ENCODE measurements at places on chromosomes 11 and 22.

DNA sequence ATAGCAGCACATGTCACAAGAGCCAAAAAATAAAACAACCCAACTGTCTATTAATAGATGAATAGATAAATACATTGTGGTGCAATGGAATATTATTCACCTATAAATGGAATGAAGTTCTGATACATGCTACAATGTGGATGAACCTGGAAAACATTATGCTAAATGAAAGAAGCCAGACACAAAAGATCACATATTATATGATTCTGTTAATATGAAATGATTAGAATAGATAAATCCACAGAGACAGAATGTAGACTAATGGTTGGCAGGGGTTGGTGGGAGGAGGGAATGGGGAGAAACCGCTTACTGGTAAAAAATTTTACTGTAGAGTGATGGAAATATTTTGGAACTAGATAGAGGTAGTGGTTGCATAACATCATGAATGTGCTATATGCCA, 32.9 kb upstream of the RRM1 start:
- DNase-seq, result no peak

DNA sequence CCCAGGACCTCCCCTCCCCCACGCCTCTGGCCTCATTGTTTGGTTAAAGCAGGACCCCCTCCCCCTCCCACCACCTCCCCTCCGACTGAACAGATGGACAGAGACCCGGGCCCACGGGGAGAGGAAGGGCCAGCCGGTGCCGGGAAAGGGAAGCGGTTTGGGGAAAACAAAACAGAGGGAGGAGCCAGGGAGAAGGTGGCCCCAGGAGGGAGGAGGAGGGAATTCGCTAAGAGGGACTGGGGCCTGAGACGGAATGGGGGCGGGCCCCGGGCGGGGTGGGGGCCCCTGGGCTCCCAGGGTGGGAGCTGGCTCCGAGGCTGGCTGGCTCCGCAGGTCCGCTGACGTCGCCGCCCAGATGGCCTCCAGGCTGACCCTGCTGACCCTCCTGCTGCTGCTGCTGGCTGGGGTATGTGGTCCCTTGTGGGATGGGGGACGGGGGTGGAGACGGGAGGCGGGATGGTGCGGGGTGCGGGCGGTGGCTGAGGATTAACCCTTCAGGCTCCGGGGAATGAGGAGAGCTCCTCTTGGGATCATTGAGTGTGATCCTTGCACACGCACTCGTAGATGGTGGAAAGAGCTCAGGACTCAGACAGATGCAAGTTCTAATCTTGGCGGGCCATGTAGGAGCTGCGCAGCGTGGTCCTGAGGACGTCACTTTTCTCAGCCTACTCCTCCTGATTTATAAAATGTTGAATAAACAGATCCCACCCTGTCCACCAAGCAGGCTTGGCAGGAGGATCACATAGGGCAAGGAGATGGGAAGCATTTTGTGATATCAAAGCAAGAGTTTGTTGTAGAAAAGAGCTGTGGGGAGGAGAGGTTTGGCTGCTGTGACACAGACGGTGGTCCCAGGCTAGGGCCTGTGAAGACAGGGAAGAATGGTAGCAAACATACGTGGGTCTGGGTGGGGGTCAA, 688 bp downstream of the SERPING1 start:
- DNase-seq, result no peak

DNA sequence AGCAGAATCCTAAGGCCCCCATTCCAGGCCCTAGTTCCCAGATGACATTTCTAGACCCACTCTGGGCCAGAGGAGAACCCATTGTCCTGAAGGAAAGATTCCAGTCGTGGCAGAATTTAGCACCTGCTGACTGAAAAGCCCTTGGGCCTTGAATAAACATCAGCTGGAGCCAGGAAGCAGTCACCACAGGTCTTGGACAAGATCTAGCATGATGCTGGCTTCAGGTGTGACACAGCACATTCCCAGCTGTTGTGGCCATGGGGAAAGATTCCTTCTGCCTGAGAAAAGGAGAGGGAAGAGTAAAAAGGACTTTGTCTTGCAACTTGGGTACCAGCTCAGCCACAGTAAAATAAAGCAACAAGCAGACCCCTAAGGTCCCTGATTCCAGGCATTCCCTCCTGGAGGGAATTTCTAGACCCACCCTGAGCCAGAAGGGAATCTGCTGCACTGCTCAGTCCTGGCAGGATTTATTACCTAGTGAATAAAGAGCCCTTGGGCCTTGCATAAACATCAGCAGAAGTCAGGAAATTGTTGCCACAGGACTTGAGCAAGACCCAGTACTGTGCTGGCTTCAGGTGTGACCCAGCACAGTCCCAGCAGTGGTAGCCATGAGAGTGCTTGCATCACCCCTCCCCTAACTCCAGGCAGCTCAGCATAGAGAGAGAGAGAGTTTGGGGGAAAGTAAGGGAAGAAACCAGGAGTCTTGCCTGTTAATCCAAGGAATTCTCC, 42.5 kb upstream of the PAMR1 start:
- peak; percentile 21 for DNase-seq

- no peak for DNase-seq
Measured at GRCh38 chr22:43013355-43014315, 1.3 kb downstream of the PACSIN2 start.

DNA sequence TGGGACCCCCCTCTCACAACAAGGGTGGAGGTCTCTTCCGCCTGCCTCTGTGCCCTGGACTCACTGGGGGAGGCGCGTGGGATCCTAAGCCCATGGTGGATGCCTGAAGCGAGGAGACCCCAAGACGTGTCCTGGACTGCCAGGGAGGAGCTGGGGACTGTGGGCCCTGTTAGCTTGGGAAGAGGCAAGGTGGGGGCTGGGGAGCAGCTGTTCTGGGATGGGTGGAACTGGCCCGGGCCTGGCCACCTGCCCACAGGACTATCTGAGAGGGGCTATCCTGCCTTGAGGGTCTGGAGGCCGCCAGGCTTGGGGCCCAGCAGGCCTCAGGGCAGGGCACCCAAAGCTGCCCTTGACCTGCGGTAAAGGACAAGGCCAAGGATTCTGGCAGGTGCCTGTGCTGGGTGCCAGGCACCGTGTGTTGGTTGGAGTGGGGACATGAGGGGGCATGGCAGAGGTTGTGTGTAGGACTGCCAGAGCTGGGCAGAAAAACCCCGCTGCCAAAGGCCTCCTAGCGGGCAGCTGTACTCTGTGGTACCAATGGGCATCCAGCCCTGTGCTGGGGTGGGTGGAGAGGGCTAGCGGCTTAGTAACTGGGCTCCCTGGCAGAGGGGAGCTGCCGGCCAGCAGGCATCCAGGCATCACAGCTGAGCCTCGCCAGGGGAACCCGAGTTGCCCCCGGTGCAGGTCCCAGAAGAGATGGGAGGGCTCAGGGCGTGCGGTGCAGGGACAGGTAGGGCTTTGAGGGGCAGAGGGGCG, 670 bp downstream of the LSP1 start:
- no peak for DNase-seq

DNA sequence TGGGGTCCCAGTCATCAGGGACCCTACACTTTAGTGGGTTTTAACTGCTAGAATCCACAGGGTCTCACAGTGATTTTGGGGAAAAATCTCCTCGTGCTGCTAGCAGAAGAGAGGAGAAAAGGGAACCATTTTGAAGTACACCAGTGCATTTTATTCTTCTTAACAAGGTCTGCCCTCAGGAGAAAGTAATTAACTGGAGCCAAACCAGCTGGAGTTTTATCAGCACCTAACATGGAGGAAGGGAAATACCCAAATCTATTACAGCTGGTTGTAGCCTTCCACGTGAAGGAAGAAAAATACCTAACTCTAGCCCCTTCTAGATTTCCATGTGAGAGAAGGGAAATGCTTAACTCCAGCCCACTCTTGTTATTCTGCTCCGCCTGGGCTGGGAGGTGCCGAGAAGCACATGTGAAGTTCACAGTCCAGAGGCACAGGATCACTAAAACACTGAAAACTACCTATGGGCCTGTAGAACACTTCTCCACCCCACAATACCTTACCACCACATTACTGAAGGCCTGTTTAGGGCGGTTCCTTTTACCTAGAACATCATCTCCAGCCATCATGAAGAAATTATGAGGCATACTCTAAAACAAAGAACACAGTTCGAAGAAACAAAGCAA, 31.3 kb upstream of the TEAD1 start:
- no peak for DNase-seq

GRCh38 chr11:120442031-120442430, 69.5 kb upstream of the GRIK4 start:
- DNase-seq, result no peak

GRCh38 chr11:73372375-73372993, 3.7 kb upstream of the RELT start:
- no peak for DNase-seq

DNA sequence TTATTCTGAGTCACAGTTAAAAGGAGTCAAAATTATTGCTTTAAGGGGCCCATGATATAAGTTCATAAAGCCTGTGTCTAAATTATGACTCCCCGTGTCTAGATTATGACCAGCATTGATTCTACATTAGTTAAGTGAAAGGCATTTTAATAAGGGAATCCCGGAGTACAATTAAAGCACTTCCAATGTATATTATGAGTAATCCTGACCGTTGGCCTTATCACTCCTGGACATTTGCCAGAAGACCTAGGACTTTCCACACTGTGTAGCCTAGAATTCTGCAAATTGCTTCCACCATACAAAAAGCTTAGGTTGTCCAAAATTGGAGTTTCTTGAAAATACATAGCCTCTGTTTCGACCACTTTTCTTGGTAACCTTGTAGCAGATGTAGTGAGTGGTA, 1292.6 kb downstream of the LRRC4C start:
- DNase-seq, result no peak

- no peak for DNase-seq
Measured at GRCh38 chr11:1121331-1121812, 36.4 kb upstream of the MUC5AC start.

DNA sequence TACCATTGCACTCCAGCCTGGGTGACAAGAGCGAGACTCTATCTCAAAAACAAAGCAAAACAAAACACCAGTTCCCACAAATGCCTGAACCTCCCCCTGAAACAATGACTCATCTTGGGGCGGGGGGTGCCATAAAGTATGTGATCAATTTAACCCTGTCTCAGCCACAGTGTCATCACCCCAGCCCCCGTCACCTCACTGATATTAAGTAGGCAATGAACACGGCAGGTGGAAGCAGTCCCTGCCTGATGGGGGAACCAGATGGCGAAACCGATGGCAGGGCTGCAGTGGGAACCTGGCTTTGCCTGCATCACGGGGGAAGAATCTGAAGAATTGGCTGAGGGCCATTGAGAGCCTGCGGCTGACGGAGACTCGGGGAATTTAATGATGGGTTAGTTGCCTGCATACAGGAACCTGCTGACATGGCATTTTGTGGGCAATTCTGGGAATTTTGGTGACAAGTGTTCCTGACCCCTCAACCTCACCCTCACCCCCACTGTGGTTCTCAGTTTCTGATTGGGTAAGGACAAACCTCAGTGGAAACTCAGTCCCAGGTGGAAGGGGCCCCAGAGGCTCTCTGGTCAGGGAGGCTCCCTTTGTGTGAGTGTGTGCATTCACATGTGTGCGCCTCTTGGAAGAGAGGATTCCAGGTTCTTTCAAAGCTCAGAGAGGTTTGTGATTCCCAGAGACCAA, 39.1 kb upstream of the SHISAL1 start:
- DNase-seq, result peak; percentile 62

GRCh38 chr11:123577081-123577598, 77.3 kb downstream of the SCN3B start:
- DNase-seq, result peak; percentile 60

DNA sequence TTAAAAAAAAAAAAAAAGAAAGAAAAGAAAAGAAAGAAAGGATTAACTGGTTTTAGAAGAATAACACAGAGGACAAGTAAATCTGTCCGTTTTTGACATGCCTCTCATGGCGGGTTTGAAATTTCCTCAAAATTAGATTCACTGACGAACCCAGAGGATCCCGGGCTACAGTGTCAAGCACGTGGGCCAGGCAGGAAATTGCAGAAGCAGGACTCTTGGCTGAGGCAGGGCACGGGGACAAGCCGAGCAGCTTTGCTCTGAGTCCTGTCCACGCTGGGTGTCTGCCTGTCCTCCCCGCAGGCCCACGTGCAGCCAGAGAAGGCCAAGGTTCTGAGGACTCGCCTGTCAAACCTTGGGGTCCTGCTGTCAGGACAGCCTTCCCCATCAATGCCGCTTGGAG, 24.7 kb downstream of the GAL start:
- no peak for DNase-seq

GRCh38 chr11:44324222-44324621, 14.3 kb upstream of the ALX4 start:
- no peak for DNase-seq

DNA sequence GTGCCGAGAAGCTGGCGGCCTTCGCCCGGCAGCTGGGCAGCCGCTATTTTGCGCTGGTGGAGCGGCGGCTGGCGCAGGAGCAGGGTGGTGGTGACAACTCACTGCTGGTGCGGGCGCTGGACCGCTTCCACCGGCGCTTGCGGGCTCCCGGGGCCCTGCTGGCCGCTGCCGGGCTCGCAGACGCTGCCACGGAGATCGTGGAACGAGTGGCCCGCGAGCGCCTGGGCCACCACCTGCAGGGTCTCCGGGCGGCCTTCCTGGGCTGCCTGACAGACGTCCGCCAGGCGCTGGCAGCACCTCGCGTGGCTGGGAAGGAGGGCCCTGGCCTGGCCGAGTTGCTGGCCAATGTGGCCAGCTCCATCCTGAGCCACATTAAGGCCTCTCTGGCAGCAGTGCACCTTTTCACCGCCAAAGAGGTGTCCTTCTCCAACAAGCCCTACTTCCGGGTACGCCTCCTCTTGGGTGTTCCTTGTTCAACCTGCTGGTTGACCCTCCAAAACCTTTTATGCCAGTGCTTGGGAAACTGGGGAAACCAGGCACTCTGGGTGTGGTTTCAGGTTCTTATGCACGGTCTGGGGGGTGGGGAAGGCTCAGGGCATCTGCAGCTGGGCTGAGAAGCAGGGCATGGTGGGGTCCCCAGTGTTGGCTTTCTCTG, 3.1 kb upstream of the TM7SF2 start:
- DNase-seq, result no peak

GRCh38 chr11:132101881-132102280, 731.5 kb downstream of the NTM start:
- no peak for DNase-seq

DNA sequence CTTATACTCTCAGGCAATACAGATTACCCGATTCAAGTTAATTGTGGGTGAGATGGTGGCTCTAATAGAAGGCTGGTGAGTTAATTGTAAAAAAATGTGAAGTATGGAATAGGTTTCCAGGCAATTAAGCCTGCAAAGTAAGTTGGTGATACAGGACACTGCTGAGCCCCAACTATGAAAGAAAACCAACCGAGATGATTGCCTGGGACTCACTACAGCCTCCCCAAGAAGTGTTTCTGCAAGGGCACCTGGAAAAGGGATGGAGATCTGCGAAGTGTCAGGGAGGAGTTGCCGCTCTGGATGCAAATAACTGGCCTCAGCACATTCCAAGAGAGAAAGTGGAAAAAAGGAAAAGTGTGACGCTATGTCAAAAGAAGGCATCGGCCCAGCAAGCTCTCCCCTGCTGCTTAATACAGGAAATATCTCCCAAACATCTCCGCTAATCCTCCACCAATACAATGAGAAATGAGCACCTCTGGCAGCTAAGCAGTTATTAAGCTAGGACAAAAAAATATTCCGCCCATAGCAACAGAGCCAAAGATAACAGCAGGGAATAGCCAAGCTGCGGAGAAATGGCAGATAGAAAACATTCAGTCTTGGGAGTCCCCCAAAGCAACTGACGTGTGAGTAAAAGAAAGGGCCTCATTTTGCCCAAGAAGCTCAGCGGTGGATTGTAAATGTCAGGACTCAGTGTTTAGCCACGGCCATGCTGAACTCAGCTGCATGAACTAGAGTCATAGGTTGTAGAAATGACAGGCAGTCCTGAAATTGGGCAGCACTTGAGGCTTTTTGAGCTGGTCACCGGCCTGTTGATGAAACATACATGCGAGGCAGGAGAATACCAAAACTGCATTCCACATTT, 133.7 kb downstream of the SNX19 start:
- DNase-seq, result no peak

GRCh38 chr11:113462830-113463229, 12.4 kb downstream of the DRD2 start:
- DNase-seq, result no peak

Data from COR-L47 (cell line).